ENCODE measurements at places on chromosomes 1 and 21.

DNA sequence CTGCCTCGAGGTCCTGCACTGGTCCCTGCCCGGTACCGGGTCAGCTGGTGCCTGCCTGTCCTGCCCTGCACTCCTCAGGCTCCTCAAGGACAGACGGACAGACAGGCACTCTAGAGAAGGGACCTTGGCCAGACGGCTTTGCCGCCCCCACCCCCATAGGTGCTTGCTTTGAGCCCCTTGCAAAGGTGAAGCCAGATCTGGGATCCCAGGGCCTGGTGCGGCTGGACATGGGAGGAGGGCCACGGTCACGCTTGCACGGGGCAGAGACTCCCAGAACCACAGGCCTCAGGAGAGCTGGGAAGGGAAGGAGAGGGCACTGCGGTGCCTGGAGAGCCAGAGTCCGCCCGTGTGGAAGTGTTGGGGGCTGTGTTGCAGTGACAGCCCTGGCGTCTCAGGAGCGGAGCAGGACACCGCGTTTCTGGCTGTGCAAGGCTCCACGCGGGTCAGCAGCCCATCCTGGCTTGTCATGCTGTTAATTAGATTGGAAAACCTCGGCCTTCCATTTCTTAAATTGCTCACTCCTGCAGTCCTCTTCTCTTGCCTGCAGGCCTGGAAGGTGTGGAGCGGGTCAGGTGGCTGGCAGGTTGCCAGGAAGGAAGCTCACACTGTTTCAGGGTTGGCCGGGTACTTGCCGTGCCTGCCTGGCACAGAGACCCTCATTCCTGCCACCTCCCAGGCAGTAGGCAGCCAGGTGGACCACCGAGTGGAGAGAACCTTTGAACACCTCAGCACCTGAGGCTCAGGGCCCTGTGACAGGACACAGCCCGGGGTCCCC, 16.3 kb downstream of the COL18A1 start:
- DNase-seq = no peak

DNA sequence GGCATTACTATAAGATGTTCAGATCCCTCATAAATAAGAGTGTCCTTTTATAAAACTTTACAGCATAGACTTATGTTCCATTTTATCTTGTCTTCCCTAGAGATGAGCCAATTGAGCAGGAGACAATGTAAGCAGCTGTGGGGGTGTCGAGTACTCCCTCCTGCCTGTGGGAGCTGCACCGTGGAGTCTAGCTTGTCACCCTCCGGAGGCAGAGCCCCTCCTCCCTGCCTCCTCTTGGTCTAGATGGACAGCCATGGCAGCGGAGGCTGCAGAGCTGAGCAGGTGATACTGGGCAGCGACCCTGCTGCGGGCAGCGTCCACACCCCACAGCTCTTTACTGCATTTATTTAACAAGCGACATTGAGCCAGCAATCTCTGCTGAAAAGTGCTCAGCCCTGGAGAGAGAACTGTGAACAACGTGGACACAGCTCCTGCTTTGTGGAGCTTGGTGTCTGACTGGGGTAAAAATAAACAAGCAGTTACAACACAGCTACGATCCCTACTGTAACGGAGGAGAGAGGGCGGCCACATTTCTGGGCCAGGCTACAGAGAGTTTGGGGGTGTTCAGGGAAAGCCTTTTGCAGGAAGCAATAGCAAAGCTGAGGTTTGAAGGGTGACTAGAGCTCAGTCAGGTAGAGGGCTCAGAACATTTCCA, 12.8 kb upstream of the KIF21B start:
- DNase-seq = no peak

DNA sequence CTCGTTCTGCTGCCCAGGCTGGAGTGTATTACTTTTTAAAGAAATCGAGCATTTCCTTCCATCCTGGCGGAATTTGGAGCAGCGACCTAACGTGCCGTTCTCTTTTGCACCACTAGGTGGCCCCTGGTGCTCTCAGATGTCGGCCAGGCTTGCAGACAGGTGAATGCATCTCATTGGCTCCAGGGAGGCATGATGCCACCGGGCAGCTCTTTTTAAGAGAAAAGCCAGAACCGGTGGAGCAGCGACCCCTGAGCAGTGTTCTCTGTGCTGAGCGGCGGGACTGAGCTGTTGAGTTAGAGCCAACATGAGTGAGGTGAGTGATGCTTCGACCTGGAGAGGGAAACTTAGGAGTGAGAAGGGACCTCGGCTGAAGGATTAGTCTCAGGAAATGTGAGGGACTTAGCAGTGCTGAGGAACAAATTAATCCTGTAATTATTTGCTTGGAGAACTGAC, at the start of gene PCP4:
TSS of gene PCP4 (plus strand) at position 241 of the 453 bp plus-strand sequence. CDS start at position 305, 64 bp downstream.
- DNase-seq = peak; percentile 64

DNA sequence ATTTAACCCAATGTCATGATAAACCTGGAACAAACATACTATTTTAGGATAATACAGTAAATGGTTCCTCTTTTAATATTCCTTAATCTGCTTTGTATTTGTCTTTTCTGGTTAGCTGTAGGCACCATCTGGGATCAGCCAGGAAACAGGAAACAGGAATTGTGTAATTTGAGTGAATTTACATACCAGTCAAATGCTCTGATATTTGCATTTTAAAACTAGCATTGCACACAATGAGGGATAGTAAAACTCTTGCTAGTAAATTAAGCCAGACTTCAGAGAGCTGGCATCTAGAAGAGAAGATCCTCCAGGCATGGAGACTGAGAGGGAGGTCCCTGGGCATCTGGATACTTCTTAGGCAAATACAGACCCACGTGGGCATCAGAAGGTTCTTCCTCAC, 103.5 kb downstream of the HMCN1 start:
- no peak for DNase-seq

DNA sequence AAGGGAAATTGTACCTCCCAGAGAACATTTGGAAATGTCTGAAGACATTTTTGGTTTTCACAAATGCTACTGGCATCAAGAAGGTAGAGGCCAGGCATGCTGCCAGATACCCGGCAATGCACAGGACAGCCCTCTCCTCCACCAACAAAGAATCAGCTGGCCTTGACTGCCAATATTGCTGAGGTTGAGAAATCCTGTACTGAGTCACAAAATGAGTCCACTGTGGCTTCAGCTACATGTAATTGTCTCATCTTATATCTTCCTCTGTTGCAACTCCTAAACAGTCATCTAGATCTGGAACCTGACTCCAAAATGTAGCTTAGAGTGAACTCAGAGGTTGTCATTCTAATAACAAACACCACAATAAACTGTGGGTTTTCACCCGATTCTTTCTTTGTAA, 327.5 kb upstream of the POGK start:
- no peak for DNase-seq

DNA sequence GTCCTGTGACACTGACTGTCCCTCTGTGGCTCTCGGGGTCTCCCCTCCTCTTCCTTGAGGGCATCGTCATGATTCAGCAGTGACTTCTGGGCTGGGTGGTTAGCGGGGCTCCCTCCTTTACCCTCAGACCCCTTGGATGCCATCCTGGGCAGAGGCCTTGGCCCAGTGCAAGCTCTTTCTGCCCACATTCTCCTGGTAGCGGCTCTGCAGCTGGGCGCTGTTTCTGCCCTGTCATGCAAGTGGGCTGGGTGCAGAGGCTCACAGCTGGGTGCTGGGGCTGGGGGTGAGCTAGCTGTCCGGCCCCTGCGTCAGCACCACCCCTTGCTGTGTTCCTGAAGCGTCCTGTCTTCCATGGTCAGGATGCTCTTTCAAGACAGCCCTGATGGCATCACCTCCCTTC, 158.5 kb downstream of the PCBP3 start:
- no peak for DNase-seq

- no peak for DNase-seq
Observed at GRCh38 chr1:102693345-102693744, 415.0 kb downstream of the COL11A1 start.
